ENCODE measurements at places on chromosomes 4 and X. TPM values are rescaled to one million over a fixed set of nuclear protein-coding genes. Genes with fewer than 3 reads are reported as not detected.
A peak's percentile ranks its signal among the peaks of the same experiment; 100 is the strongest.

- DNase-seq = no peak
Observed at GRCh38 chr4:182955411-182955810, 38.2 kb upstream of the DCTD start.

Gene GYG2
- total RNA-seq = 21.1 TPM

DNA sequence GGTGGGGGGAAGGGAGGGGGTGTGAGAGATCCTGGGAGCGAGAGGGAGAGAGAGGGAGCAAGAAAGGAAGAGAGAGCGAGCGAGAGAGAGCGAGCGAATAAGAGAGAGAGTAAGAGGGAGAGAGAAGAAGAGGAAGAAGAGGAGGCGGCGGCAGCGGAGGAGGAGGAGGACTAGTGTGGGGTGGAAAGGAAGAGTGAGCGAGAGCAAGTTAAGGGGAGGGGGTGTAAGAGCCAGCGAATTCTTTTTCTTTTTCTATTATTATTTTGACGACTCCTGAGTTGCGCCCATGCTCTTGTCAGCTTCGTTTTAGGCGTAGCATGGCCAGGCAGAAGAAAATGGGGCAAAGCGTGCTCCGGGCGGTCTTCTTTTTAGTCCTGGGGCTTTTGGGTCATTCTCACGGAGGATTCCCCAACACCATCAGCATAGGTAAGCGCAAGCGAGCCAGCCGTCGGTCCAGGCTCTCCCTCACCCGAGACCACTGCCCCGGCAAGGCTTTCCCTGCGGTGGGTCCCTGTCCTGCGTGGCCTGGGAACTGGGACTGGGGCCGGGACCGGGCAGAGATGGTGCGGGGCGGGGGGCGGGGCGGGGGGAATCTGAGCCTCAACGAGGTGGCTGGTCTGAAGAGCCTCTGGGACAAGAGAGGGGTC lies at the start of gene GRIA3:
GRIA3 (plus strand) TSS at position 60 of the 647 bp plus-strand sequence; CDS start at position 318, 258 bp downstream.
- no peak for DNase-seq

DNA sequence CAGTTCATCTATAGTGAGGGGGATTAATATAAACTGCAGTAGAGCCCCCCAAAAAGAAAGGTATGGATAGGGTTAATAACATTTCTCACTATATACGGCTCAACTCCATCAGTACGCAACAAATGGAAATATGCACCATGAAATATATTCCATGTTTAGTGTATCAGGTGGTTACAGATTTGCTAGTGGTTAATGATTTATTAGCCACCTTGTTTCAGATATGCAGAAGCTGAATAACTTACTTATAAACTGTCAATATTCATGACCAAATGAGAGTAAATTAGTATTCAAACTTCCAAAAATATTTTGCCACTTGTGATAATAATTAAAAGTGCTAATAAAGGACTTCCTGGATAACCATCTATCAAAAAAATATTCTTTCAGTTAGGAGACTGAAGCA lies 14.8 kb downstream of the AMTN start:
- DNase-seq = no peak

DNA sequence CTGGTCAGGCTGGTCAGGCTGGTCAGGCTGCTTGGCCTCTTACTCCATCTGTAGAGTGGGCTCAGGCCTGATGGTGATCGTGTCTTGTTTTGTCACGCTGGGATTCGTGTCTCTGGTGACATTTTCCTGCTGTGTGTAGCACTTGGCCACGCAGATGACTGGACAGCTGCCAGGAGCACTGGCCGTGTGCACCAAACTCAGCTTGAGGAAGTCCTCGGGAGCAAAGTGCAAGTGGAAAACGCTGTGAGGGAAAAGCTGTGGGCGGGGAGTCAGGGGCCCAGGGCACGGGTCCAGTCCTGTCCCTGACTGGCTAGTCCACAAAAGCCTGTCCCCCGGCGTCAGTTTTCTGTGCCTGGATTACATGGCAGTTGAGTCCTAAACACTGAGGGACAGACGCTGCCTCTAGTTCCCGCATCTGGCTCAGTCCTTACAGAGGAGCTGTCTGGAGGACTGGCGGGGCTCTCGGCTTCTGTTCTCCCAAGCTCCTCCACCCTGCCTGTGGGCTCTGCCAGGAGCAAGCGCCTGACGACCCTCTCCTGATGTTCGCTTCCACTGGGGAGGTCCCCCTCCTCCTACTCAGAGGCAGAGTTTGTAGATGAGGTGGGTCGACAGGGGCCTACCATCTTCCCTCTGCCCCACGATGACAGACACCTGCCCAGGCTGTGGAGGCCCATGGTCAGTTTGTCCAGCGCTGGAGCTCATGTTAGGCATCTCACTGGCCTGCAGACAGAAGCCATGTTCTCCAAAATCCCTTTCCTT lies 35.9 kb upstream of the GRPEL1 start:
- peak; percentile 85 for DNase-seq

- DNase-seq = no peak
Observed at GRCh38 chr4:56570041-56570440, 64.5 kb downstream of the ARL9 start.

DNA sequence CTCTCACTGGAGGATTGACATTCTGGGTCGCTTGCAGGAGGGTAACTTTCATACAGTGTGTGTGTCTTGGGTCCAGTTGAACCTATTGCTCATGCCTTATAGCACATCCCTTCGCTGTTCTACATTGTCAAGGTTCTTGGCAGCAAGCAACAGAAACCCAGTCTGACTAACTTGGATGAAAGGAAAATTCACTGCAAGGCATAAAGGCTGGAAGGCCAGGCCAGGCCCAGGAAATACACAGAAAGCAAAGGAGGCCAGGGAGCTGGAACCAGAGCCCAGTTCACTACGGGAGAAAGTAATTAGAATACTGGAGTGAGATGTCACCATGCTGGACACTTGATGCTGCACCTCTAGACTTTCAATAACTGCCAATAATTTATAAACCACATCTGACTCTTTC lies 353.8 kb upstream of the GATB start:
- DNase-seq = no peak

Gene ABLIM2
- 23.1 TPM for total RNA-seq

DNA sequence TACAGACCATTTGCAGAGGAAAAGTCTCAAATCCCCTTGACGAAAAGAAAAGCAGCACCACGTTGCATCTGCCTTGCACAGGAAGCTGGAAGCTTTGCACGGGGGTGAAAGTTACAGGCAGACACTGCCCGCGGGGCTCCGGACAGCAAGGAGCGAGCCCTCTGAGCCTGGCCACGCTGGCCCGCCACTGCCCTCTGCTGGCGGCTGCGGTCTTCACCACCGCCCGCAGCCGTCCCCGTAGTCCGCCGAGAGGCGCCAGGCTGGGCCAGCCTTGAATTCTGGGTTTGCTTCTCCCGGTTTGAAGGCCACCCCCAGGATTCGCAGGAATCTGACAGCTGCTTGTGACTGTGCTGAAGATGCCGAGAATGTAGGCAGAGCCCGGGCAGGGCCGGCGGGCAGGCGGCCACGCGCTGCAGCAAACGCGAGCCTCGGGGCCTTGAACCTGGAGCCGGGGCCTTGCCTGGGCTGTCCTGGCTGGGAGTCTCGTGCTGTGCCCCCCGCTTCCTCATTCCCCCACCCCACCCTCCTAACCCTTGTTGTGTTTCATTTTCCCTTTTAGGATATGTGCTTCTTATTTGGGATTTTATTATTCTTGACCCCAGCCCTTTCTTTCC lies 49.2 kb downstream of the ENPP6 start:
- DNase-seq = peak; percentile 77

DNA sequence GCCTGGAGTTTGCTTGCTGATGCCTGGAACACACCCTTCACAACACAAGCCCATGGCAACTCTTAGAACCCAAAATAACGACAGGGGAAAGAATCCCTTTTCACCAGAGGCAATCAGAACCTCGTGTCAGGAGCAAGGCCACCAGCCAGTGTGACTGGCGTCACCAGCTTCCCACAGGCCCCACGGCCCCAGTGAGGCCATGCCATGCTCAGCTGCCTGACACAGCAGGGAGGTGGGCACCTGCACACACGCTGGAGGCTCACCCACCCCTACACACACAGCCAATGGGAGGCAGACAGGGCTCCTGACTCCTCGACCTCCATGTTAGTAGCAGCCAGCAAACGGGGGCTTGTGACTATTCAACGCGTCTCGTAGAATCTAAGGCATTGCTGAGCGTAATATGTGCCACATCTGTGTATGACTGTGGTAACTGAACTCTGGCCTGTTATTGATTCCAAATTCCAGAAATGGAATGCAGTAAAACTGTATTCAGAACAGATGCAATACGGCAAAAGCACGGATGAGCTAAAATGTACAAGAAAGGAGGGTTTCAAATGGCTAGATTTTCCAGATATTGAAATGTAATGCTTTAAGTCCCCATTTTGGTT lies 28.5 kb downstream of the RNF212 start:
- no peak for DNase-seq

Gene SRPK3
- total RNA-seq = 24.1 TPM

All from left cardiac atrium (tissue), 4 donors.